ENCODE measurements at places on chromosomes 1 and 21. TPM values are rescaled to one million over a fixed set of nuclear protein-coding genes. Genes with fewer than 3 reads are reported as not detected.

DNA sequence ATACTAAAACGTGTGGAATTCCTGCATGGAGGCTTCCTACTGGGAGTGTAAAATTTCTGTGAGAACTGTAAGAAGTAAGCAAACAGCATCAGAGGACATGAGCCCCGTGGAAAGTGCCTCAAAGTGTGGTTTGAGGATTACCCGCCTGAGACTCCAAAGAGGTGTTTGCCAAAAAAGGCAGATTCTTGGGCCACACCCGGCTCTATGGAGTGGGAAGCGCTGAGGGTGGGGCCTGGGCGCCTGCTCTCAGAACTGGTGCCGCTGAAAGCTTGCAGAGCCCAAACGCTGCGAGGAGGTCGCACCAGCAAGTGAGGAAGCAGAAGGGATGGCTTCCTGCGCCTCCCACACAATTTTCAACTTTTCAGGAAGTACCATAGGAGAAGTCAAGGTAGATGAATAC lies 43.0 kb upstream of the PSEN2 start:
- no peak for DNase-seq
- H3K27ac ChIP-seq: peak overlapping the region; percentile 94
- peak overlapping the region; percentile 17 for H3K4me3 ChIP-seq

DNA sequence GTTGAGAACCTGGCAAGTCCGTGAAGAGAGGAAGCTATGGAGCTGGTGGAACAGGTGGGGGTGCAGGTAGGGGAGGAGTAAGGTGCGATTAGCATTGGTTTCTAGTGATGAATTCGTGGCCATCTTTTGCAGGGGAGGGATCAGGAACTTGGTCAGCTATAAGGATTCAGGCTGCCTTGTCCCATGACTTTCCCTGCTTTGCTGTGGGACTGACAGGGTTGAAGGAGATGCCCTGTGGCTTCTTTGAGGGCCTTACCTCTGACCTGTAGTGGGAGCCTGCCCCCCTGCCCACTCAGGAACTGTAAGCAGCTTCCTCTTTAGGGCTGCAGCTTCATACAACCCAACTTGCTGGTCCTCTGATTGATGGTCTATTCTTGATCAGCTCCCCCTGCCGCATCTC lies 84.7 kb upstream of the CD34 start:
- DNase-seq: no peak
- no peaks in the 10 kb centered on the region for H3K36me3 ChIP-seq
- H3K27ac ChIP-seq: no peak overlapping the region
- no peaks in the 10 kb centered on the region for H3K4me1 ChIP-seq
- H3K4me3 ChIP-seq: no peak overlapping the region
- peaks cover 16% of the 10 kb centered on the region for H3K27me3 ChIP-seq

DNA sequence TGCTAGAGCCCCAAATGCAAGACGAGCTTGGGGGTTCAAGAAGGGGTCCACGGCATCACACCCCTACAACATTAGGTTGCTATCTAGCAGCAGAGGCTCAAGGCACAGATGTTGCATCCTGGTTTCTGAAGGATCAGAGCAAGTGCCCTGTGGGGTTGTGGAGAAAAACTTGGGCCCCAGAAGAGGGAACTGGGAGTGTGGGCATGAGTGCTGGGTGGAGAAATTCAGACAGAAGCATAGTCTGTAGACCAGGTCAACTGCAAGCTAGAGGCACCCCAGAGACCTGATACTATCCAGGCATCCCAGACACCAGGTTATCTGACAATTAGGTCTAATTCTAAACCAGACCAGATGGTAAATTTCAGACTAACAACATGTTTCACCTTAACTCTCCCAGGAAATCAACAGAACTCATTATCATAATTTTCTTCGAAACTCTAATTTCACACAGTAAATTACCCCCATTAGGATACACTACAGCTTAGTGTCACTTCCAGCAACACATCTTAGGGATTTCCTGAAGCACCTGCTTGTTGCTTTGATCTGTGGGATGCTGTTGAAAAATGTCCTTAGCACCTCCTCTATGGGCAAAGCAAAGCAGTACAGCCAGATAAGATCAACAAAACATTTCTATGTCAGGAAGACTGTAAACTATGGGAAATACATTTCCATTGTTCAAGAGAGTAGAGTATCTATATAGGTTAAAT lies 179.3 kb downstream of the VAV3 start:
- H3K4me1 ChIP-seq: peaks cover 55% of the 10 kb centered on the region
- H3K36me3 ChIP-seq: peaks cover 2% of the 10 kb centered on the region
- H3K4me3 ChIP-seq: peak overlapping the region; percentile 69
- no peak for DNase-seq
- no peaks in the 10 kb centered on the region for H3K27me3 ChIP-seq
- peak overlapping the region; percentile 90 for H3K27ac ChIP-seq

DNA sequence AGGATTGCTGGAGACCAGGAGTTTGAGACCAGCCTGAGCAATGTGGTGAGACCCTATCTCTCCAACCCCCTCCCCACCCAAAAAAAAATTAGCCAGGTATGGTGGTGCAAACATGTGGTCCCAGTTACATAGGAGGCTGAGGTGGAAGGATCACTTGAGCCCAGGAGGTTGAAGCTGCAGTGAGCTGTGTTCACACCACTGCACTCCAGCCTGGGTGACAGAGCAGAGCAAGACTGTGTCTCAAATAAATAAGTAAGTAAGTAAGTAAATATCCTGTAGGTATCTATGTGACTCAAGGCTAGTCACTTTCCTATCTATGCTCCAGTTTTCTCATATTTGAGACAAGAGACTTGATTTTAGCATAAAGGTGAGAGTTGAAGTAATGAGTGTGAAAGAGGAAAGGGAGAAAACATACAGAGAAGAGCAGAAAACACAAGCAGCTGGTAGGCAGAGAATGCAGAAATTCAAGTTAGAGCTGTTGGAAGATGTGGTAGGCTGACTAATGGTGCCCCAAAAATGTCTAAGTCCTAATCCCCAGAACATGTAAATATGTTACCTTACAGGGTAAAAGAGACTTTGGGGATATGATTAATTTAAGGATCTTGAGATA lies 7.5 kb downstream of the PPP1R12B start:
- H3K36me3 ChIP-seq: no peaks in the 10 kb centered on the region
- H3K4me3 ChIP-seq: no peak overlapping the region
- no peak for DNase-seq
- H3K4me1 ChIP-seq: peaks cover 3% of the 10 kb centered on the region

DNA sequence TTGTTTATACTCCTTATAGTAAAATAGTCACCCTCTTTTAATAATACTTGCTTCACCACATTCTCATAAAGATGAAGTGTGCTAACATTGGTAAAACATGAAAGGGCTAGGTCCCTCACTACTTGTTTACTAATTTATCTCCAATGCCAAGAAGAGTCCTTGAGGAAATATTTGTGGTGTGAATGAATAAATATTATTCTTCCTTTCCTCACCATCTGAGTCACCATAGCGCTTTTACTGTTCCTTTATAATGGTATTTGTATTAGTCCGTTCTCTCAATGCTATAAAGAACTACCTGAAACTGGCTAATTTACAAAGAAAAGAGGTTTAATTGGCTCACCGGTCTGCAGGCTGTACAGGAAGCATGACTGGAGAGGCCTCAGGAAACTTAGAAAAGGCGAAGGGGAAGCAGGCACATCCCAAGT lies 222.8 kb upstream of the ZRANB2 start:
- H3K36me3 ChIP-seq: no peaks in the 10 kb centered on the region
- H3K4me3 ChIP-seq: no peak overlapping the region
- H3K27me3 ChIP-seq: no peaks in the 10 kb centered on the region
- DNase-seq: no peak
- H3K4me1 ChIP-seq: no peaks in the 10 kb centered on the region
- H3K27ac ChIP-seq: no peak overlapping the region

GRCh38 chr21:34022627-34023335 lies 50.6 kb upstream of the MRPS6 start:
- DNase-seq: no peak
- H3K27me3 ChIP-seq: no peaks in the 10 kb centered on the region
- no peak overlapping the region for H3K4me3 ChIP-seq
- no peak overlapping the region for H3K27ac ChIP-seq
- H3K36me3 ChIP-seq: peaks cover 12% of the 10 kb centered on the region
- peaks cover 28% of the 10 kb centered on the region for H3K4me1 ChIP-seq

GRCh38 chr1:22326372-22326915 lies 125.2 kb upstream of the ZBTB40 start:
- DNase-seq: no peak
- H3K4me1 ChIP-seq: no peaks in the 10 kb centered on the region
- no peaks in the 10 kb centered on the region for H3K36me3 ChIP-seq
- H3K27ac ChIP-seq: no peak overlapping the region
- H3K27me3 ChIP-seq: peaks cover 5% of the 10 kb centered on the region

DNA sequence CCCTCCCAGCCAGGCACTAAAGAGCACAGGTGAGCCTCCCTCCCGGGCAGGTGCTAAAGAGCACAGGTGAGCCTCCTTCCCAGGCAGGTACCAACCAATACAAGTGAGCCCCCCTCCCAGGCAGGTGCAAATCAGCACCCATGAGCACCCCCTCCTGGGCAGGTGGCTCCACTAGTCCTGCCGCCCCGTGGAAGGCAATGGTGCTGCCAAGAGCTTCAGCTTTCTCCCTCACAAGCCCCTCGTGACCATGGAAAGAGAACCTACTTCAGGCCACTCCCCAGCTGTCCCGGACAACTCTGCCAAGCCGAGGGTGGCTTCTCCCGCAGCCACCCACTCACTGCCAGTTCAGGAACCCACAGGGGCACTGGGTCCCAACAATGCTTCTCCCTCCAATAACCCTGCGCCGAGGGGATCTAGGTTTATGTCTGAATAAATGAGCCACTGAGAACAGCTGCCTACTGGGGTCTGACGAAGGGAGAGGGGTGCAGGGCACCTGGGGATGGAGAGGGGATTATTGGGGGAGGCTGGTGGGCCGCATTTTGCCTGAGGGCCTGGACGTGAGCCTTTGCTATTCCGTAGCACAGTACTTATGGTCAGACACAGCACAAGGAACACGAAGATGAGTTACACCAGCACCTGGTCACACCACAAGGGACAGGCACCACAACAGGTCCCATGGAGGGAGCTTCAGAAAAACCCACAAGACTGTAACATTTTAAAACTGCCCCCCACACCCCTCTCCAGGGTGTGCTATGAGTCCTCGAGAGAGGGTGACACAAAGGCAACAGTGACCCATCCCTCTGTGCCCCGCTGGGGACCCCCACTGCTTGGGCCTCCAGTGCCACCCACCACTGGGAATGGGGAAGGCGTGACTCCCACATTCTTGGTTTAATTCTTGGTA lies 46.3 kb downstream of the PRDM15 start:
- no peak overlapping the region for H3K27ac ChIP-seq
- no peak overlapping the region for H3K4me3 ChIP-seq
- no peak for DNase-seq

DNA sequence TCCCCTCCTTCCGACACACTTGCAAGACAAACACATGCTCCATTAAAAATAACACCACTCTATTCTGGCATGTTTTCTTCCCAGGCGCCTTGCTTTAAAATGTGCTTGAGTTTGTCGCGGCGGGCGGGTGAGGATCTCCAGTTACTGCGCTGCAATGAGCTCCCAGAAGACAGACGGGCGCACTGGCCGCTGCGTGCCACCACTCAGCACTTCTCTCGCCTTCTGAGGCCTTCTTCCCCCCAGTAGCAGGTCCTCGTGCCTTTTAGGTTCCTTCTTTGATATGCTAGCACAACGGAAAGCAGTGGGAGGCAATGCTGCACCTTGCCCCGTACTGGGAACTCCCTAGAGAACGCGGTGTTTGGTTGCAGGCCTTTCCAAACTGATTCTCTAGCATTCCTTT lies 279.5 kb upstream of the NR5A2 start:
- no peaks in the 10 kb centered on the region for H3K36me3 ChIP-seq
- no peak overlapping the region for H3K27ac ChIP-seq
- no peak for DNase-seq
- H3K27me3 ChIP-seq: peaks cover 9% of the 10 kb centered on the region
- H3K4me3 ChIP-seq: no peak overlapping the region

GRCh38 chr1:184469396-184469795 lies 82.6 kb downstream of the C1orf21 start:
- no peak for DNase-seq
- H3K4me1 ChIP-seq: no peaks in the 10 kb centered on the region
- no peak overlapping the region for H3K4me3 ChIP-seq
- no peaks in the 10 kb centered on the region for H3K36me3 ChIP-seq
- no peak overlapping the region for H3K27ac ChIP-seq
- H3K27me3 ChIP-seq: peaks cover 8% of the 10 kb centered on the region

DNA sequence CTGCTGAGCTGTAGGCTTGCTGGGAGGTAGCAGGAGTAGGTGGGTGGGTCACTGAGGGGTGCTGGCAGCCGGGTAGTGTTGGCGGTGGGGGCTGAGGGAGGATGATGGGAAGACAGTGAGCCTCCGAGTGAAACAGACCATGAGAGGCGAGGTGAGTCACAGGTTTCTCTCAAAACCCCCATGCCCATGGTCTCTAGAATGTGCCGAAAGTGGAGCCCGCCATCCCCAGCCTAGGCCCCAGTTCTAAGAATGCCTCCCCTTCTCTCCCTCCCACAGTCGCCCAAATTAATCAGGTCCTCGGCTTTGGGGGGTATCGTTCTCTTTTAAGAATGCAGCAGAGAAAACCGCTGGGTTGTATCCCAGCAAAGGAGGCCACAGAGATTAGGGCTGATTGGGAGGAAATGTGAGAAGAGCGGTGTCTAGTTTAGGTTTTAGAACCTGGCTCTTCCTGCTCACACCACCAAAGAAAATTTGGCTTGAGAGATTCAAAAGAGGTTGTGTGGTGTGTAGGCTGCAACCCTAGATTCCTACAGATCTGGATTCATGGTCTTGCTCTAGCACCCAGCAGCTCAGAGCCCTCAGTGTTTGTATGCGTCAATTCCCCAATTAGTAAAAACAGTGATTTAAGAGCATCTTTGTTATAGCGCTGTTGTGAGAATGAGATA lies 27.7 kb upstream of the IL19 start:
- no peak overlapping the region for H3K4me3 ChIP-seq
- peaks cover 4% of the 10 kb centered on the region for H3K27me3 ChIP-seq
- peaks cover 5% of the 10 kb centered on the region for H3K36me3 ChIP-seq
- peak overlapping the region; percentile 0 for H3K27ac ChIP-seq
- DNase-seq: no peak
- peaks cover 51% of the 10 kb centered on the region for H3K4me1 ChIP-seq

DNA sequence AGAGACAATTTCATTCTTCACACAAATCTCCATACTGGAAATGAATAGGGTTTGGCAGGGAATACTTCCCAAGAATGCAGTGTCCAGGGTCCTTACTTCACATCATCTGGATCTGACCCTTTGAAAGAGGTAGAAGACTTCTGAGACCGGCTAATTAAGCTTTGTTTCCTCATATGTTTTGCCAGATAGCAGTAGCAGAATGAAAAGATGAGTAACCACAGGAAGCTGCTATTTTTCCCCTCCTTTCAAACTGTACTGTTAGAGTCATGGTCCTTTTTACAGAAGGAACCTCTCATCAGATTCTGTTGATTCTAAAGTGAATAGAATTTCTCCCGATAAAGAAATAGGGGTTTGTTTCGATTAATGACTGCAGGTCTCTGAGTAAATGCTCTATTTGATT lies 1.4 kb upstream of the OLFML3 start:
- H3K27me3 ChIP-seq: no peaks in the 10 kb centered on the region
- no peak for DNase-seq
- peaks cover 15% of the 10 kb centered on the region for H3K36me3 ChIP-seq

GRCh38 chr1:25182629-25183028 lies 49.7 kb downstream of the SYF2 start:
- no peak for DNase-seq
- no peak overlapping the region for H3K27ac ChIP-seq
- peaks cover 18% of the 10 kb centered on the region for H3K27me3 ChIP-seq
- no peaks in the 10 kb centered on the region for H3K4me1 ChIP-seq

RHD gene
- total RNA-seq: not detected

CENPL gene
- total RNA-seq: 33.9 TPM

FMO5 gene
- total RNA-seq: 0.86 TPM

KCNH1 gene
- not detected for total RNA-seq

CELA2B gene
- total RNA-seq: not detected

UBL4B gene
- total RNA-seq: not detected

PYHIN1 gene
- 45.2 TPM for total RNA-seq

DUSP23 gene
- 22.2 TPM for total RNA-seq
